ENCODE measurements at places on chromosomes 11 and 22. TPM values are rescaled to one million over a fixed set of nuclear protein-coding genes. Genes with fewer than 3 reads are reported as not detected.

DNA sequence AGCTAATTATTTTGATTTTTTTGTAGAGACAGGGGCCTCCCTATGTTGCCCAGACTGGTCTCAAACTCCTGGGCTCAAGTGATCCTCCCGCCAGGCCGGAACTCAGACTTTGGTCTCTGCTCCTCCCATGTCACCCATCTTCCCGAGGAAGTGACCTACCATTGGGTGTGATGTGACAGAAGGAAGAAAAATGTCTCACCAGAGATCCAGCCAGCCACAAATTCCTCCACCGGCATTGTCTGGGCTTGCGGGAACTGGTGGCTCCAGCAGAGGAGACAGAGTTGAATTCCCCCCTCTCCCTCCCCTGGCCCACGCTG is 772 bp downstream of the SLC25A45 start:
- DNase-seq, result no peak

CDC42BPG gene
- 0.61 TPM for total RNA-seq

KCTD21 gene
- total RNA-seq, result 12.4 TPM

- DNase-seq, result no peak
These were observed 31.4 kb upstream of the SLC22A25 start for GRCh38 chr11:63274776-63275175.

DHCR7 gene
- total RNA-seq, result 24.1 TPM

GRCh38 chr22:25098445-25099081 is 101.1 kb upstream of the CRYBB3 start:
- no peak for DNase-seq

DLG2 gene
- 30.2 TPM for total RNA-seq

- no peak for DNase-seq
These were observed 15.5 kb downstream of the RELT start for GRCh38 chr11:73391665-73392064.

GRCh38 chr11:12512826-12513395 is 135.5 kb downstream of the PARVA start:
- no peak for DNase-seq

DNA sequence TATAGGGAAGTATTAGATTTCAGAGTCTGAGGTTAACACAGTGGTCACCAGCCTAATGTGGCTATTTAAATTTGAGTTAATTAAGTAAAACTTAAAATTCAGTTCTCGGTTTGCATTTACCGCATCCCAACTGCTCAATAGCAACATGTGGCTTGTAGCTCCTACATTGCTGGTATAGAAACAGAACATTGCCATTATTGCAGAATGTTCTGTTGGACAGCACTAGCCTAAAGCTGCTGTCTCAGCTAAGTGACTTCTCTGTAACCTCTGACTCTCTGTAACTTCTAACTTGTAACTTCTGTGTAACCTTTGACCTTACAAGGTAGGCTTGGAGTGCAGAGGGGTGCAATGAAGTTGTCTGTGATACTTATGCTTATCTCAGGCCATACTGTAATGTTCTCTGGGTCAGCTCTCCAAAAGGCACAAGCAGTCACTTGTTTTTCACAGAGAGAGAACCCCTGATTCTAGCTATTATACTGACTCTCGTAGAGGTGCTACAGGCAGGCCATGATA is 78.7 kb downstream of the ZNRF3 start:
- no peak for DNase-seq

GRCh38 chr22:33519071-33519973 is 401.0 kb downstream of the LARGE1 start:
- peak; percentile 33 for DNase-seq

MOB2 gene
- total RNA-seq, result 19.8 TPM

PKNOX2 gene
- 0.29 TPM for total RNA-seq

- no peak for DNase-seq
These were observed 6.3 kb downstream of the C22orf31 start for GRCh38 chr22:29055192-29055830.

P2RY2 gene
- 0.98 TPM for total RNA-seq

DNA sequence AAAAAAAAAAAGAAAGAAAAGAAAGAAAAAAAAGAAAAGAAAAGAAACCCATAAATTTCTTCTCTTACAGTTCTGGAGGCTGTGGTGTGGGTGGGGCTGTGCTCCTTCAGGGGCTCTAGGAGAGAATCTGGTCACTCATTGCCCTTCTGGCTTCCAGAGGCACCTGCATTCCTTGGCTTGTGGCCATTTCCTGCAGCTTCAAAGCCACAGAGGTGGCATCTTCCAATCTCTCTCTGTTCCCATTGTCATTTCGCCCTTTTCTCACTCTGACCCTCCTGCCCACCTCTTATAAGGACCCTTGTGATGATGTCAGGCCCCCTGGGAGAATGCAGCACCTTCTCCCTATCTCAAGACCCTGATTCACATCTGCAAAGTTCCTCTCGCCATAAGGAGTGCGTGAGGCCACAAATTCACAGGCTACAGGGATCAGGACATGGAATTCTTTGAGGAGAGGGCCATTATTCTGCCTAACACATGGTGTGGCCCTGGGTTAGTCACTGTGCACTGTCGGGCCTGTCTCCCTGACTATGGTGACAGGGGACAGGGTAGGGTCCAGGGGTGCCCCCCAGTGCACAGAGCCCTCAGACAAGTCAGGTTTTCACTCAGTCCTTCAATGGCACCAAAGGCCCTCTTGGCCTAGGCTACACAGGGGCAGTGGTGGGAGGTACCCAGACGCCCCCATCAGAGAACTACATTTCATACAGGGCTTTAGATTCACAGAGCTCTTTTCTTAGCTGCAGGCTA is 38.6 kb upstream of the PRR5 start:
- no peak for DNase-seq

DNA sequence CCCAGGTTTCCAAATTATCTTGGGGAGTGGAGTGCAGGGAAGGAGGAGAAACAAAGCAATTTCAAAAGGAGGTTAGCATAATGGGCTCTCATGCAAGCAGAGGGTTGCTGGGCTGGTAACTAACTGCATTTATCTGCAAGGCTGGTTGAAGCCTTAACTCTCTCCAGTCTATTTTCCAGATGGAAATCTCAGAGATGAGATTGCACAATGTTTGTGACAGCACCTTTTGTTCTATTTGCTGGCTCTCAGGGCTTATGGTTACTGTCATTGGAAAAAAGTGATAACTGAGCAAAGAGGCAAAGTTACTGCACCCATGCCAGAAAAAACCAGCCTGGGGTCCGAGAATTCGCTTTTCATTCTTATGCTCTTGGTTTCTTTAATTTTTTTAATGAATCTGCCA is 33.2 kb downstream of the ABCC8 start:
- no peak for DNase-seq

GRCh38 chr11:8624698-8625097 is 30.7 kb upstream of the STK33 start:
- no peak for DNase-seq

DNA sequence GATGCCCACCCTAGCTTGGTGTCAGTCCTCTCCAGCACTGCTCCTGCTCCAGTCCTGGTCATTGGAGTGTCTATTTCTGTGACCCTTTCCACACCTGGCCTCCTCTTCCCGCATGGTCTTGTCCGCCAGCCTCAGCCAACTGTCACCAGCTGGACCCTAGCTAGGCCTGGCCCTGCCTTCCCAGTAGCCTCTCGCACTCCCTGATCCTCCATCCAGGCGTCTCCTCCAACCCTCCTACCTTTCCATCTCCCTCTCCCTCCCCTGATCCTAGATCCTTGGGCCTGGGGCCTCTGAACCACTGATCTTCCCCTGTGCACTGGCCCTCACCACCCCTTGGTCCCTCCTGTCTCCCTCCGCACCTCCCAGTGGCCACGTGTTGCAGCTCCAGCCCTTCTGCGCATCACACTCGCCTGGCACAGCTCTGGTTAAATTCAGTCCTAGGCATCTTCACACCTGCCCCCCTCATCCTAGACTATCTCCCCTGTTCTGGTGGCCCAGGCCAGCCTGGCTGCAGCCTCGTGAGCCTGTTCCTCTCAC is 9.9 kb downstream of the SYNGR1 start:
- no peak for DNase-seq

MB gene
- 1.8 TPM for total RNA-seq

GRCh38 chr11:103947546-103947919 is 88.9 kb upstream of the DDI1 start:
- DNase-seq, result no peak

ARHGAP42 gene
- total RNA-seq, result 51.6 TPM

DNA sequence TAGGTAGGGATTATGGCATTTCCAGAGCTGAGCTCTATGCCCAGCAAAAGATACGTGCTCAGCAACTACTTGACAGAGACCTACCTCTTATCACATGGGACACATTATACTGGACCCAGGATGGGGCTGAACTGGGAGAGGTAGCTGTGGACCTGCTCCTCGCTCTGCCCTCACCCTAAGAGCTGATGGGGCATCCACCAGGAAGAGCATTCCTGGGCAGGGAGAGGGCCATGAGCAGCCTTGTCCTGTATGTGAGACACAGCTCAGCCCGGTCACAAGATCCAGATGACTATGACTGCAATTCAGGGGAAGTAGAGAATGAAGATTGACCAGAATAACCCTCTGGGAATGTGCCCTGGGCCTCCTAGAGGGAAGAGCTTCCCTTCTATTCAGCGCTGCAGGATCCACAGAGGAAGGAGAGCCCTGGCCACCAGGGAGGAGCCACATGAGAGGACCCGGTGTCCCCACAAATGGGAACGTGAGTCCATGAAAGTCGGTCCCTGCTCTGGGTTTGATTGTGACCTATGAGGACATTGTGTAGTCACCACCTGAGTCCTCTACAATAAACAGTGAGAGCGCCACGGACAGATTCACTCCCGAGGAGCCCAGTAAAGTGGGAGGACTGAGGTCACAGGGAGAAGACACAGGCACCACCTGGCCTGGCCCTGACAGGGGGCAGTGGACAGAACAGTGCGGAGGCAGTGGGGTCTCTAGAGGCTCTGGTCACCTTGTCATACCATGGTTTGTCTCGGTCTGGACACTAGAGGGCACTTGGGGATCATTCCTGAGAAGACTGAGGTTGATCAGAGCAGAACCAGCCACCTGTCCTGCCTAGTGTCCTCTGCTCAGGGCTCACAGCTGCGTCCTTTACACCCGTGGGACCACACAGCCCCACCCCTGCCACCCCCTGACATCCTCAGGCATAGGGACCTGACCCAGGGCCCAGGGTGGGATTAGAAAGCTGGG is 99.5 kb downstream of the ZNF280B start:
- no peak for DNase-seq

DNA sequence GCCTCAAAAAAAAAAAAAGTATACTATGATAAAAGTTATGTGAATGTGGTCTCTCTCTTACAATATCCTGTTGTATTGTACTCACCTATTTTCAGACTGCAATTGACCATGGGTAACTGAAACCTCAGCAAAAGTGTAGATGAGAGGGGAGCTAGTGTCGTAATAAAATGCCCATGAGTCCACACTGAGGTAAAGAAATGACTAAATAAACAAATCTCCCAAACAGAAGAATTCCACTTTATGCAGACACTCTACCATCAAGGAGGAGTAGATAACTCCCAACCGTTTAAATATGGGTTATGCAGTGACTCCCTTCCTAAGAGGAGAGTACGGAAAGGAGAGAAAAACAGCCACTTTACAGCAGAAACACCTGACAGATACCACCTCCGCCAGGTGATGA is 14.6 kb downstream of the GNB1L start:
- no peak for DNase-seq

CCDC73 gene
- 0.55 TPM for total RNA-seq

- DNase-seq, result no peak
These were observed 1473.5 kb upstream of the TENM4 start for GRCh38 chr11:80914311-80914710.

DNA sequence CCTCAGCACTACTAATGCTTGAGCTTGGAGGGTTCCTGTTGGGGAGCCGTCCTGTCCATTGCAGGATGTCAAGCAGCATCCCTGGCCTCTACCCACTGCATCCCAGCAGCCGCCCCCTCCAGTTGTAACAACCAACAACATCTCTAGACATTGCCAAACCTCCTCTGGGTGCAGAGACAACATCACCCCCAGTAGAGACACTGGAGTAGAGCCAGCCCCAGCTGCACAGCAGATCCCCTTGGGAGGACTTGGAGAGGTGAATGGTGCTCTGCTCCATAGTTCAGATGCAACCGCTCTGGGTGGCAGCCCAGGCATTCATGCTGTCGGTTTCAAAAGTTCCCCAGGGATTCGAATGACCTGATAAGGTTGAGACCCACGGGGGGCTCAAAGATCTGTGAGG is 259.0 kb downstream of the MN1 start:
- no peak for DNase-seq

GRCh38 chr22:32904044-32904443 is 102.5 kb downstream of the TIMP3 start:
- peak; percentile 52 for DNase-seq

SLN gene
- not detected for total RNA-seq

DNA sequence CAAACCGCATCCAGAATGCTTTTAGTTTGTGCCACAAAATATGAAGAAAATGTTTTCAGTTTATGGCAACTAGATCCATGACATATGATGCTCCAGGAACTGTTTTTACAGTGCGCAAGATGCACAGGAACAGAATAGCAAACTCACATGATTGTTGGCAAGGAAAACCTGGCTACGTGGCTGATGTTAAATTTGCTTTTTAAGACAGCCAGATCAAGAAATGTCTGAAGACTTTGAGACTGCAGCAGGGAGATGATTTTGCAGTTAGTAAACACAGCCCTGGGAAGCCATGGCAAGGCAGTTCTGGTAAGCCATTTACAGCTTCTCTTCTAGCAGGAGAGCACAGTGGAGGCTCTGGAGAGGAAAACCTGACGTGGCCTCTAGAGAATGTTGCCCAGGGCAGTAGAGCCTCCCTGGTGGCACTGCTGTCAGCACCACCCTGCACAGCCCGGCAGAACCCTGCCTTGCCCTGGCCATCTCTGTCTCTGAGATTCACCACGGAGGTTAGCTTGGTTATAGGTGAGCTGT is 69.8 kb upstream of the TNRC6B start:
- DNase-seq, result peak; percentile 18

DNA sequence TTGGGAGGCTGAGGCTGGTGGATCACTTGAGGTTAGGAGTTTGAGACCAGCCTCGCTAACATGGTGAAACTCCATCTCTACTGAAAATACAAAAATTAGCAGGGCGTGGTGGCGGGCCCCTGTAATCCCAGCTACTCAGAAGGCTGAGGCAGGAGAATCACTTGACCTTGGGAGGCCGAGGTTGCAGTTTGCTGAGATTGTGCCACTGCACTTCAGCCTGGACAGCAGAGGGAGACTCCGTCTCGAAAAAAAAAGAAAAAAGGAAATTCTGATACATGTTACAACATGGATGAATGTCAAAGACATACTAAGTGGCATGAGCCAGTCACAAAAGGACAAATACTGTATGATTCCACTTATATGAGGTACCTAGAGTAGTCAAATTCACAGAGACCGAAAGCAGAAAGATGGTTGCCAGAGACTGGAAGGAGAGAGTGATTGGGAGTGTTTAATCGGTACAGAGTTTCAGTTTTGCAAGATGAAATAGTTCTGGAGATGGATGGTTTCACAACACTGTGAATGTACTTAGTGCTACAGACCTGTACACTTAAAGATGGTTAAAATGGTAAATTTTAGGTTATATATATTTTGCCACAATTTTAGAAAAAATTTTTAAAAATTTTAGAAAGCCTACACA is 92.3 kb downstream of the BLID start:
- no peak for DNase-seq

DNA sequence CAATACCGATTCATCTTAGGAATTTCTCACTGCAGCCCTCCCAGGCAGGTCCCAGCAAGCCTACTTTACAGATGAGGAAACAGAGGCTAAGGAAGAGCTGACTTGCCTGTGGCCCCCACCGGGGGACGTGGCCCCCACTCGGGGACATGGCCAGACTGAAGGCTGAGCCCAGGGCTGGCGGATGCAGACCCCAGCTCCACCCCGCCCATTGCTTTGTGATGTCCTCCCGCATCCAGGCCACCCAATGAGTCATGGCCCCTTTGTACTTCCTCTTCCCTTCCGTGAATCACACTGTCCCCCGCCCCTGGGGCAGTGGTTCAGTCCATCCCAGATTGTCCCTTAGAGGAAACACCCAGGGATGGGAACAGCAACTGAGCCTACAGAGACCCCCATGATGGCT is 116.0 kb upstream of the ANO1 start:
- DNase-seq, result no peak

SLC22A8 gene
- total RNA-seq, result not detected

Measured in uterus (tissue), 4 donors.